ENCODE measurements at places on chromosomes 2 and 18.

DNA sequence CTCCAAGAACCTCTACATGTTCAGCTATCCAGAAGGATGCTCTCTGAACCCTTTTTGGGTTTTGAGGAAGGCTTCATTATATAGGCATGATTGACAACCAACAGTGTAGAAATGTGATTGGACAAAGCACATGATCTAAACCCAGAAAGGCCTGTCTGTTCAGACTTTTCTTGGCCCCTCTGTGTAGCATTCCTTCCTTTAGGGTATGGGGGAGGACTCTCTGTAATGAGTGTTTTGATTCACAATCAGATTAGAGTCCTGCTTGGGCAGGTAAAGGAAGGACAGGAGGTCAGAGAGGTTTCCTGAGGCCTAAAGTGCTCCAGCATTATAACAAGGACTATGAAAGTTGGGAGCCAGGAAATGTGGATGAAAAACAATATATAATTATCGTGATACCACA is 13.6 kb downstream of the GULP1 start:
- no peak for DNase-seq

DNA sequence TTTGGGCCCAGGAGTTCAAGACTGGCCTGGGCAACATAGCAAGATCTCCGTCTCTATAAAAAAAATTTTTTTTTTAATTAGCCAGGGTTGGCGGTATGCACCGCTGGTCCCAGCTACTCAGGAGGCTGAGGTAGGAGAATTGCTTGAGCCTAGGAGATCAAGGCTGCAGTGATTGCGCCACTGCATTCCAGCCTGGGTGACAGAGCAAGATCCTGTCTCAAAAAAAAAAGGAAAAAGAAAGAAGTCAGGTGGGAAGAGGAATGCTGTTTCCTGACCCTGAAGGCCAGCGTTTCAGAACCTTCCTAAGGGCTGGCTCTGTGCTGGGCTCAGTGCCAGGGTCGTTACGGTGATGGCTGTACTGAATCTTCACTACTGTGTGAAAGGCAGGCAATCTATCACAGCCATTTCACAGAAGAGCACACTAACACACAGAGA is 35.0 kb upstream of the AGAP1 start:
- no peak for DNase-seq

- no peak for DNase-seq
Measured at GRCh38 chr2:24620936-24621335, 129.9 kb downstream of the NCOA1 start.

- DNase-seq, result no peak
Measured at GRCh38 chr2:33512112-33512511, 35.7 kb downstream of the RASGRP3 start.

DNA sequence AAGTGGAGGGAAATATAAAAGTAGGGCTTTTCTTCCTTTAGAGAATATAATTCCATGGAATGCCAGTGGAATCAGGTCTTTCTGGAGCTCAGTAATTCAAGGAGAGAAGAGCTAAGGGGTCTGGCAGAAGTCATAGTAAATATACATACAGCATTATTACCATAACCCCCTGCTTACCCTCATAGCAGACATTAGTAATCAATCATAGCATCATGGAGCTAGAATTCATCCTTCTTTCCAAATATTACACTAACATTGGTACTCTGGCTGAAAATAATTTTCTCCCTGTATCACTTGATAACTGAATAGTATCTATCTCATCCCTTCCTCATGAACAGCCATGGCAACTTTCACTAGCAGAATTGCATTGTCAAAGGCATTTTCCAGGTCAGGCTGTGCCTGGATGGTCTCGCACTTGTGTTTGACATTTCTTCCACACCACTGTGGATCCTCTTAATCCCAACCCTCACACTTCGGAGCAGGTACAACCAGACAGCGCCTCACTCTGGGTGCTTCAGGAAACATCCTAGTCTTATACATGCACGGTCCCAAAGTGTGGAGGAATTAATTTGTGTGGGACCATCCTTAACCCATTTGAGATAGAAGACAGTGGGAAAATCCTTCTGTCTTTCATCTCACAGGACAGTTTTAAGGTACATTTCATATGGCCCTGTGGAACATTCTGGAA is 84.2 kb upstream of the SEC11C start:
- no peak for DNase-seq

- DNase-seq, result no peak
Measured at GRCh38 chr2:1606046-1606400, 138.3 kb downstream of the PXDN start.

GRCh38 chr2:2109186-2109585 is 221.9 kb downstream of the MYT1L start:
- no peak for DNase-seq

GRCh38 chr2:57396355-57397098 is 650.1 kb upstream of the VRK2 start:
- peak; percentile 64 for DNase-seq

DNA sequence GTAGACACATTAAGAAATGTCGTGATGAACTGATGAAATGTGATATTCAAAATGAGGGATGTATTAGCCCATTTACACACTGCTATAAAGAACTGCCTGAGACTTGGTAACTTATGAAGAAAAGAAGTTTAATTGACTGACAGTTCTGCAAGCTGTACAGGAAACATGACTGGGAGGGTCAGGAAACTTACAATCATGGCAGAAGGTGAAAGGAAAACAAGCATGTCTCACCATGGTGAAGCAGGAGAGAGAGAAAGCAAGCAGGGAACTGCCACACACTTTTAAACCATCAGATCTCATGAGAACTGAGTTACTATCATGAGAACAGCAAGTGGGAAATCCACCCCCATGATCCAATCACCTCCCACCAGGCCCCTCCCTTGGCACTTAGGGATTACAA is 1010.8 kb upstream of the CELF4 start:
- no peak for DNase-seq

DNA sequence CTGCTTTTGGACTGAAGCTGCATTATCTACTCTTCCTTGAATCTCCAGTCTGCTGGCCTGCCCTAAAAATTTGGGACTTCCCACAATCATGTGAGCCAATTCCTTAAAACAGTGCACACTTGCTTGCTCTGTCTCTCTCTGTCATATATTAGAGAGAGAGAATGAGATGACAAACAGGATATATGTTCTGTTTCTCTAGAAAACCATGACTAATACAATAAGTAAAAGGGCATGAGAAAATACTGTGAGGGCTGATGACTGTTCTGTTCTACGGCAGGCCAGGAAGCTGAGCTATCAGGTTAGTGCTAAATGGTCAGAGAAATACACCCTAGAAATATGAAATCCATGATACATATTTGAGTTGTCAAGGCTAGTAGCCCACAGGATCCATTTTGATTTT is 1896.8 kb upstream of the CELF4 start:
- DNase-seq, result no peak

DNA sequence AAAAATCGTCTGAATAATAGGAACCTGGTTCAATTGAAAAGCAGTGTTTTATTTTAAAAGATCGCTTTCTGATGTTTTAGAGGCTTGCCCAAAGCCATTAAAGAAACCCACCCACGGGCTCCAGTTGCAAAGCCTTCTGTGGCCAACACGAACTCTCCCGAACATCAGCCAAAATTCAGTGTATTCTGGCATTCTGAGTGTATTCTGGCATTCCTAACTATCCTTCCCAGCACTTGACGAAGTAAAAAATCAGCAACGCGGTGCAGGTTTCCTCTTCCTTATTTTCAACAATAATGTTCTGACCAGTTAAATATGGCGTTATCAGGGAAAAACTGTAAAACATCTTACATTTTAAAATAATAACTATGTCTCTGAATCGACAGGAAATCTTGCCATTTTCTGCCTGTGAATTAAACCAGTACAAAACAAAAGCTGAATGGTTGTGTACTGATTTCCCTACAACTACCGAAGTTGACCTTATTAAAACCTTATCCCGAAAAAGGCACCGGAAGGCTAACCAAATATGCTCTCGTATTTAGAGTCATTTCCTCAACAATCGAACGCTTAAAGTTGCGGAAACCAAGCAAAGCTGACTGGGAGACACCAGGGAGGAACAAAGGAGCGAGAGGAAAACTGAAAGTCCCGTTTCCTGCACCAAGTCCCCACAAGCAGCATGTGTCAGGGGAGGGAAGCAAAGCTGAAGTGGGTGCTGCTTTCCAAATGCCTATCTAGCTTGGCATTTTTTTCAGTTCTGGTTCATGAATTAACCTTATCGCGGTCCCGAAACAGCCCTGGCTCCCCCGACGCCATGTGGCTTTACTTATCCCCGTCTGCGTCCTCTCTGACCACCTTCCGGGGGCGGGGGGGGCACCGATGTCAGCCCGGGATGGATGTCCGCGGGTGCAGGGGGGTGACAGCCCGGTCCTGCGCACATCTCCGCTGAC is 44.3 kb downstream of the ZNF516 start:
- DNase-seq, result no peak

GRCh38 chr2:20507166-20507692 is 60.4 kb downstream of the RHOB start:
- no peak for DNase-seq

GRCh38 chr18:74476140-74476539 is 19.0 kb upstream of the DIPK1C start:
- no peak for DNase-seq
